ENCODE measurements at places on chromosomes 7 and 10.

DNA sequence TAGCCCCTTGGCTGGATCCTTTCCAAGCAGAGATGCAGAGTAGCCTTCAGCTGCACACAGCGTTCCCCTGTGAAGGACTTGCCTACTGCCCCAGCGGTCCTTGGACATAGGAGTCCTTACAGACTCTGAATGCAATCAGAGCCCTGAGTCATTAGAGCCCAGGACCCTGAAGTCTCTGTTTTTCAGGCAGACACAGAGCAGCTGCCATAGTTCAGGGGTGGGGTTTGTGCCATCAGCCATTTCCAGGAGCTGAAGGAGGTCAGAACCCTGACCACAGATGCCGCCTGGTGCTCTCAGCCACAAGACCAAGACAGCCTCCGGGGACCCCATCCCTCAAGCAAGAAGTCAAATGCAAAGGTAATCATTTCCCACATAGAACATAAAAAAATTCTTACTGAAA is 32.8 kb upstream of the WDFY4 start:
- no peak for DNase-seq

DNA sequence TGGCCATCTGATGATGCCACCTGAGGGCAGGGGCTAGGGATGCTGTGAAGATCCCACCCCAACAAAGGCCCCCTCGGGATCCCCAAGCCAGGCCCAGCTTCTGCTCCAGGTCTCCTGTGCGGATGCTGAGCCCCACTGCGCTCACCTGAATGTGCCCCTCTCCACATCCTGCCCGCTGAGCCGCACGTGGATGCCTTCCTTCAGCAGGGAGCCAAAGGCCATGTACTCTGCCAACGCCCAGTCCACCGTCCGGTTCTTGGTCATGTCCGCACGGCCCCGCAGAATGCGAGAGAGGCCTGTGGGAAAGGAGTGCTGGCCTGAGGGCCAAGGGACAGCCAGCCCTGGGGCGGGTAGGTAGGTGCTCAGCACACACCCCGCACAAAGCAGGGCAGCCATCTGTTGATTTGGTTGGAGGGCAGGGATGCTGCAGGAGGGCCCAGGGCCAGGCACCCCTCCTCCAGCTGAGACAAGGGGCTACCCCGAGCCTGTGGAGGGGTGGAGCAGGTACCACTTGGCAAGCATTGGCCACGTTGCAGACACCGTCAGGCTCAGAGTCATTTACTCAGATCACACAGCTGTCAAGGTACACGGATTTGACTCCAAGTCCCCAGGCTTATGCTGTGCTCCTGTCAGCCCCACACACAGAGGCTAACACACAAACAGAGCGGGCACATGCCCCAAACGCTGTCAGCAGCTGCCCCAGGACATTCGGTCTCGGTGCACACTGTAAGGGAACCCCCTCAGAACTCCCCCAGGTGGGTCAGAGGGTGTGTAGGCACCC is 19.2 kb downstream of the OGDHL start:
- DNase-seq: no peak

DNA sequence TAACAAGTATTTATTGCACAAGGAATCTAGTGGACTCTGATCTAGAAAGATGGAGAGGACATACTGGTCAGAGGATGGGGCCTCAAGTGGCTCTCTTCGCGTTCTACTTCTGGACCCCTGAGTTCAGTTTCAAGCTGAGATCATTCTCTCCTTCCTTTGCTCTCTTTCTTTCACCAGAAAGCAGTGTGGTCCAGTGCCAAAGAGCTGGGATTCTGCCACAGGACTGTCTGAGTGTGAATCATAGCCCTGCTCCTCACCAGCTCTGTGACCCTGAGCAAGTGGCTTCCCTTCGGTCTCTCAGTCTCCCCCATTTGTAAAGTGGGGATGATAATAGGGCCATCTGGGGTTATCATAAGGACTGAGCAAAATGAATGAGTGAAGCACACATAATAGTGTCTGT is 715.2 kb downstream of the SUGCT start:
- DNase-seq: no peak

DNA sequence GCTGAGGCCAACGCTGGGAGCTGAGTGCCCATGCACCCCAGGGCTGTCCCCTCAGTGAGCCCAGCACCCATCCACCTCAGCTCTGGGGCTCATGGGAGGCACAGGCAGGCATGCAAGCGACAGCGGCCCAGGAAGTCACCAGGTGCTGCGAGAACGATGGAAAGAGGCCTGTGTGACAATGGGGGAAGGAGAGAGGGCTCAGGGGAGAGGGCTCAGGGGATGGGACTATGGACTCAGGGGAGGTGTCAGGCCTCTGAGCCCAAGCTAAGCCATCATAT is 292.5 kb downstream of the WDR37 start:
- DNase-seq: no peak

DNA sequence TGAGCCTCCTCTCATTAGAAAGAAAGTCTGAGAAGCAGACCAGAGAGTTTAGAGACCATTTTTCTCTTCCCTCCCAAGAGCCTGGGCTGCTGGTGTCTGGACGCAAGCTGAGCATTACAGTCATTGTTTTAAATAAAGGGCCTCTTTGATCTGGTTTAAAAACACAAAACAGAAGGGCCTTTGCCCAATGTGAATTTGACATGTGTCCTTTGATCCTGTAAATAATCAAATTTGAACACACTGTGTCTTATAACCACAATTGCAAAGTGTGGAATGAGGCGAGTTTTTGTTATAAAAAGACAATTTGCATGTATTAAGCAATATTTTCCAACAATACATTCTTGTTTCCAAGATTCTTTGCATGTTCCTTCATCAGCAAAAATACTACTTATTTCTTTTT is 158.5 kb downstream of the C7orf25 start:
- DNase-seq: no peak

GRCh38 chr7:117312593-117313580 is 10.0 kb downstream of the WNT2 start:
- DNase-seq: no peak

DNA sequence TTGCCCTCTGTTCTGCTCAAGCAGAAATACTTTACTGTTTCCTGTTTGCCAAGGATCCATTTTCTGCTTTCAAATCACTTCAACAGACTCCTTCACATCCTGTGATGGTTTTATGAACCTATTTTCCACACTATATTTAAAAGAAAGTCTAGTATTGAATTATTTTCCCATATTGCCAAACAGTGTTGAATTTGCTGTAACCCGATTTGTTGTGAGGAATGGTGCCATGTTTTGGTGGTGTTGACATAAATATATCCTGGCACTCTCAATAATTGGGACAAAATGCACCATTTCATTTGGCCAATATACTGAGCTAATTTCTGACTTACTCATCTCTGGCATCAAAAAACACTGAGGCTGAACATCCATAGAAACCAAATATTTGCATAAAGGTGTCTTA is 615.4 kb upstream of the SEMA3D start:
- DNase-seq: no peak

- DNase-seq: no peak
Observed at GRCh38 chr7:124056234-124056633, 23.4 kb upstream of the TMEM229A start.

GRCh38 chr7:134809616-134810015 is 30.2 kb downstream of the CALD1 start:
- DNase-seq: no peak

GRCh38 chr7:43700059-43700501 is 29.2 kb downstream of the COA1 start:
- DNase-seq: peak; percentile 75

GRCh38 chr7:1058821-1059199 is 14.5 kb downstream of the GPR146 start:
- no peak for DNase-seq

GRCh38 chr10:47028466-47028865 is 117.2 kb downstream of the PTPN20 start:
- no peak for DNase-seq

GRCh38 chr7:95628831-95629439 is 32.6 kb upstream of the PDK4 start:
- no peak for DNase-seq

DNA sequence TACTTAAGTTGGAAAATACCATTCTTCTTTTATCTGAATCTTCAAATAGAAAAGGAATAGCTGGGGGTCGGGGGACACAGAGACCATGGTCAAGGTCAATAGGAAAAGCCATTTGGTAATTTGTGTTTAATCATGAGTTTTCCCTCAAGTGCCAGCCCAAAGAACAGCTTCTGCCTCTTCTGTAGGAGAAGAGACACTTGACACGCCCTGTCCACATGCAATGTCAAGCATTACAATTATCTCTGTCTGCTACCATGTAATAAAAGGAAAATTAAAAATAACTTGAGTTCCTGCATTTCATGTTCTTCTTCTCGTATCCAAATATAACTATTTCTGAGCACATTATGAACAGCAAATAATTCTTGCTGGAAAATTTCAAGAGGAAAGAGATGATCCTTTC is 241.7 kb downstream of the IPMK start:
- DNase-seq: no peak

GRCh38 chr10:69802424-69803161 is 887 bp downstream of the COL13A1 start:
- DNase-seq: no peak

DNA sequence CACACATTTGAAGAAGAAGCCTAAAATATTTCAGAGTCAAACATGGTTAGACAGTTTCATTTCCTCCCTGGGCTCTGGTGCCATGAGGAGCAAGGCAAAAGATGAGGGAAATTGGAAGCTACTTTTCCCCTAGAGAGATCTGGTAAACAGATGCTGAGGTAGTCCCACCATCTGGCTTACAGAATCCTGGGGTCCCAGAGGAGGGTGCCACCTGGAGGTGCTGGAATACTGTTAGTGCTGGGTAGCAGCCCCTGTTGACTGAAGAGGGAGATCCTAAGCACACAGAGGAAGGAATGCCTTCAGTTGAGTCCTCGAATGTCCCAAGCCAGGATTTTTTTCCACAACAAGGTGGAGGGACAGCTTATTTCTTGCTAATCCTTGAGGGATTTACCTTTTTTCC is 160.1 kb downstream of the FZD1 start:
- no peak for DNase-seq

- no peak for DNase-seq
Observed at GRCh38 chr7:28470344-28470743, 58.0 kb downstream of the CREB5 start.

DNA sequence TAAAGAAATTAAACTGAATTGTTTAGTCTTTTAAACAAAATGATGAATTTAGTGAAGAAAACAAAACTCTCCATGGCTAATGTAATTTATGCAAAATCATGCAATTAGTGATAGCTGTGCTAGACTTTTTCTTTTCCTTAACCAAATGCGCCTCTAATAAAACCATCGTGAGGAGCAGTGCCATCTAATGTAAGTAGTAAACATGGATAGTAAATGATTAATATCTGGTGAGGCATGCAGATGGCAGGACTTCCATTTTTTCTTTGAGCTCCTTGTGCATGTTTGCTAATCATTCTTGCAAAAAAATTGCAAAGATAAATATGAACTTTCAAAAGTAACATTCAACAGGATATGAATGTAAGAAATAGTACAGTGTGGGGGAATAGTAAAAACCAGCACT is 2.3 kb downstream of the INSYN2A start:
- no peak for DNase-seq

- no peak for DNase-seq
Observed at GRCh38 chr7:69776611-69777010, 178.3 kb downstream of the AUTS2 start.

- no peak for DNase-seq
Observed at GRCh38 chr7:104039363-104039762, 49.9 kb upstream of the RELN start.

DNA sequence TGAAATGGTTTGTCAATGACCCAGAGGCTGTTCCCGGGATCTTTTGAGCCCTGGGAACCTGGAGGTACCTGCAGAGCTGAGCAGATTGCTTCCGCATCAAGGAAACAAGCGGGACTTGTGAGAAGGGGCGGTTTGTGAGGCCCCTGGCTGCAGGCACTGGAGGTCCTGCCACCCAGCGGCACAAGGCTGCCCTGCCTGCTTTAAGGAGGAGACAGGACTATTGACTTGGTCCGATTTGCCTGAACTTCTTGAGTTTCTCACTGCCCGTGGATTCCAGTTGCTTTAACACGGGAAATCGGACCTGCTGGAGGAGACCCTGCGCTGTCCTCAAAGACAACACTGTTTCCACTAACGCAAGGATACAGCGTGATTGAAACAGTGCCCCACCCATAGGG is 130.1 kb downstream of the DNAJB6 start:
- no peak for DNase-seq

- DNase-seq: no peak
Observed at GRCh38 chr7:71165708-71166107, 33.8 kb downstream of the GALNT17 start.

- DNase-seq: no peak
Observed at GRCh38 chr10:104255311-104255981, 754 bp downstream of the GSTO1 start.

DNA sequence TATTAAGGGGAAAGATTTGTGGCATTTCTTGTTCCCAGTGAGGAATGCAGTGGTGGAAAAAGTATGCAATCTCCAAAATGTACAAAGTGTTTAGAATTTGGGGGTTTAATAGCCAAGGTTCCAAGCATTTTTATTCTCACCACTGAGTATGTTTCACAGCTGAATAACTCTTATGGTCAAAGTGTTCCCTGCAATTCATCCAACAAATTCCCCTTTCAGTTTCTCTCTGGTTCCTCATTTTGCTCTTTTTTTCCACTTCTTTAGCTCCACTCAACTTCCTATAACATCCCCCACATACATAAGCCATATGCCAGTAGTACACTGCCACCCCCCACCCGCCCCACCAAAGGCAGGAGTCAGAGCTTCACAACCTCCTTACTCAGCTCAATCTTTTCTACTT is 4.6 kb downstream of the HECW1 start:
- no peak for DNase-seq

- DNase-seq: no peak
Observed at GRCh38 chr7:32145911-32146310, 75.7 kb upstream of the PDE1C start.

DNA sequence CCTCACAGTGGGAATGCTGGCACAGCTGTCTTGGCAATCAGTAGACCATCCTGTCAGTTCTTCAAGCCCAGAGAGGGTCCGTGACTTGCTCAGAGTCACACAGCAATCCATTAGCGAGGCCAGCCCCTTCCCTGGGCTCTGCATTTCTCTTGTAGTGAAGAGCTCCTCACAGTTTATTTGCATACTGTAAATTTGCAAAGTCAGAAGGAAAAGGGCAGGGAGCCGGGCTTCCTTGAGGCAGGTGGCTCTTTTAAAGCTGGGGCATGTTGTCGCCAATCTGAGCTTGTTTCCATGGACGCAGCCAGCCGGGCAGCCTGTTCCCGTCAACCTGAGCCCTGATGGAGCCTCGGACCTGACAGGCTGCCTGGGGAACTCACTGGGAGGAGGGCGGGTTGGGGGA is 123.4 kb downstream of the CUX1 start:
- no peak for DNase-seq

- peak; percentile 55 for DNase-seq
Observed at GRCh38 chr7:114921631-114922025, 266 bp upstream of the MDFIC start.
